NCI-H2107 (cell line): ENCODE measurements at places on chromosomes 6 and 20.

DNA sequence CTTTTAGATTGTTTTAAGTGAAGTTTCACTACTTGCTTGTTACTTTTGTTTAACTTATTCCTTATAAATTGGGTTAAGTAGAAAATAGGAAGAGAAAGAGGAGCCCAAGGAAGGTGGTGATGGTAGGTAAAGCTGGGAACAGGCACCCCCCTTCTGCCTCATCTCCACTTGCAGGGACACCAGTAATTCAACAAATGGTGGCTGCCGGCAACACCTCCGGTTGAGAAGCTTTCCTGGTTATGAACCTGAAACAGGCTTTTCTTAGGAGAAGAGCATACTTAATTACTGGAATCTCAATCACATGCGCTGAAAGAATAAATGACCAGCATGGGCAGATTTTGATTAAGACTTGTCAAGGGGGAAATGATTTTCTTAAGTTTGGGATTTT is 158.9 kb upstream of the ZNF217 start:
- DNase-seq = no peak

DNA sequence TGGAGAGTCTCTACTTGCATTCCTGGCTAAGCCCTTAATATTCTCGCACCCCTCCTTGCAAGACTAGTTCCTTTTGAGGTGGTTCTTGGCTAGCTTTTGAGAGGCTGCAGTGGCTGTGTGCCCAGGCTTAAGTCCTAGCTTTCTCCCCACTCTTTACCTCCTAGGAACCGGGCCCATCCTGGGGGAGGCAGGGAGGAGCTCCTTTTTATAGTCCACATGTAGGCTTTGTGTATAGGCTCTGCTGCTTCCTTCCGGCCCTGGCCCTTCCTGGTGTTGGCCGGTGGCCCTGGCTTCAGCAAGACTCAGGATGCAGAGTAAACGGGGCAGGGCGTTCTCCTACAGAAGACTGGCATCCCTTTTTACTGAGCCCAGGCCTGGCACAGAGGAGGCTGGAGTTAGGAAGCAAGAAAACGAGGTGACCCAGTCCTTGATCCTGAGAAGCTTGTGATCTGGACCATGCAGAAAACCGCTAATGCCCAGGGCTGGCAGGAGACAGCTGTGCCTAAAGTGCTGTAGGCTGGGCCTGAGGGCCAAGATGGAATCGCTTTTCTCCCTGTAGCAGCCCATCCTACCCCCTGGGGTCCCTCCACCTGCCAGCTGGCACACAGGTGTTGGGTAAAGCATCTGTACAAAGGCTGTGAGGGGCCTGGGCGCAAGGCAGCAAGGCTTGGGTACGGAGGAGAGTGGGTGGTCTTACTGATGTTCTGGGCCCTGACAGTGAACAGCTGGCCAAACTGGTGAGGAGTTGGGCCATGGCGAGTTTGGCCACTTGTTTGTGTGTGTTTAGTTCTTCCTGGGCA is 8.7 kb downstream of the PLCG1 start:
- DNase-seq = no peak

DNA sequence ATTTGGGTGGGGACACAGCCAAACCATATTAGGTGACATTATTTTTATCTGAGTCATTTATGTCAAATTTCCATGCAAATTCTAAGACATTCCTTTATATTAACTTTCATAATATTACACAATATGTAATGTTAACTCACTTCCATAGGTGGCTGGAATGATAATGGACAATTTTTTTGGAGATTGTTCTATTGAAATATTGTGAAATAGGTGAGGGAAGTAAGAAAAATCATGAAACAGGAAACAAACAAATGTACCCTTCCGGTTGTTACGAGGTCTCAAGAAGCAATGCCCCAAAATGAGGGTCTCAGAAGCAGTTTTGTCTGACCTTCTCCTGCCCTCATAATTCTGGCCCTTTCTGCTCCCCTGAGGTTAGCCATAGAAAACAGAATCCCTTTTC is 306.5 kb downstream of the HDGFL1 start:
- no peak for DNase-seq

- DNase-seq = no peak
These were observed 45.3 kb upstream of the NRSN1 start for GRCh38 chr6:24080711-24081110.

GRCh38 chr6:149965194-149966020 is 1.7 kb downstream of the ULBP1 start:
- no peak for DNase-seq

GRCh38 chr6:54586251-54586650 is 260.3 kb upstream of the FAM83B start:
- DNase-seq = no peak

- no peak for DNase-seq
These were observed 985 bp downstream of the ZBP1 start for GRCh38 chr20:57619051-57619831.

DNA sequence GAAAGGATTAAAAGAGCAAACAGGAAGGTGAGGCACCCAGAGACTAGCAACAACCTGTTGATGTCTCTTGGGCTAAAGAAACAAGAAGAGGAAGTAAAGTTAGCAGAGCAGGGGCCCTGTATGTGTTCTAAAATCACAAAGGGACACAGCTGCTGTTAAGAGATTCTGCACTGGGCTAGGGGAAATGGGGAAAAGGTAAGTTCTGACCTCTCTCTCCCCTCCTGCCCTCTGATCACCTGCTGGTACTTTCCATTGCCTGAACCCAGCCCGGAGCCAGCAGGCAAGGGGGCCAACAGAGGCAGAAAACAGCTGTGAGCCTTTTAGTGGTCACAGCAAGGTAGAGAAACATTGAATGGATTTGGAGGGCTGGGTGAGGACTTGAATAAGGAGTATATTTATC is 13.5 kb upstream of the CNR1 start:
- no peak for DNase-seq

GRCh38 chr20:48761023-48761785 is 66.6 kb downstream of the PREX1 start:
- DNase-seq = no peak

DNA sequence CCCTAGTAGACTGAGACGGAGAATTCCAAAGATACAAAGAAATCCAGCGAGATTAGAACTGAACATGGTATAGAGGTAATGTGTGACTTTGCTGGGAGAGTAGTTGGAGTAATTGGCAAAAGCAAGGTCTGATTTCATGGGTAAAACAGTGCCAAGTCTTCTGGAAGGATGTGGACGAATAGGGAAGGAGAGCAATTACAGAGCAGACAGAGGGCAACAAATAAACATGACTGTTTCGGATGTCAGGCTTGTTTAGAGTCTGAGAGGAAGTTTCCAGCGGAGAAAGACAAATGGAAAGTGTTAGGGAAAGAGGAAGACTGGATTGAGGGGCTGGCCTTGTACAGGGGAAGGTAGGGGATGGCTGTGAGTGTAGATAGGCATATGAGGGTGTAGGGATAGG is 282.2 kb upstream of the PRND start:
- no peak for DNase-seq

- DNase-seq = no peak
These were observed 3.7 kb upstream of the FOXO3 start for GRCh38 chr6:108556866-108557493.

GRCh38 chr6:153312634-153313033 is 181.6 kb upstream of the RGS17 start:
- DNase-seq = peak; percentile 51

- DNase-seq = no peak
These were observed 28.2 kb downstream of the SLC12A5 start for GRCh38 chr20:46056970-46057855.

DNA sequence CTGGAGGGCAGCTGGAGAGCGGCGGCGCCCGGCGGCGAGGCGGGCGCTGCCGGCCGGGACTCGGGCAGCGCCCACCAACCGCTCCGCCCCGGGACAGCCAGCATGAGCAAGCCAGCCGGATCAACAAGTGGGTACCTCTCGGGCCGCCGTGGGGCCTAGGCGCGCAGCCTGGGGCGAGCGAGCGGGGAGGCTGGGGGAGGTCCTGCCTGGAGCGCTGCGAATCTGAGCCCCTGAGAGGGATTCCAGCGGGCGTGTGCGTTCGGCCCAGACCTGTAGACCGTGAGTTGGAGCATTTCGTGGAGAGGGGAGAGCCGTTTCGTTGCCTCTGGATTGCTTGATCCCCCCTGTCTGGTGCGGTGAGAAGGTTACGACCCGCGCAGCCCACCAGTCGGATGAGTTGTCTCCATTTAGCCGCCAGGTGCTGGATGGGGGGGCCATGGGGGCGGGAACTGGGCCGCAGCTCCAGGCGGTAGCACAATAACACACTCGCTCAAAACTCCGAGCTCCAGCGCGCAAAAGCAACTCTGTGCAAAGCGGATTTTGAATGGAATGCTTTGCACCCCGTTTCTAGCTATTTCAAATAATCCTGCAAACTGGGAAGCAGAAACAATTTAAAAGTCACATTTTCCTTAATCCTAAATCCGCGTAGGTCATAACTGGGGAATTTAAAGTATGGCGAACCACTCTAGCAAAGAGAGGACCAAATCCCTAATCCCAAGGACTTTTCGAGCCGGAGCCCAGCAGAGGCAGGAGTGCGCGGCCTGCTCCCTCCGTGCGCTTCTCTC is 1.0 kb downstream of the NR2E1 start:
- no peak for DNase-seq

- no peak for DNase-seq
These were observed 684 bp downstream of the ZNFX1 start for GRCh38 chr20:49276961-49277785.

DNA sequence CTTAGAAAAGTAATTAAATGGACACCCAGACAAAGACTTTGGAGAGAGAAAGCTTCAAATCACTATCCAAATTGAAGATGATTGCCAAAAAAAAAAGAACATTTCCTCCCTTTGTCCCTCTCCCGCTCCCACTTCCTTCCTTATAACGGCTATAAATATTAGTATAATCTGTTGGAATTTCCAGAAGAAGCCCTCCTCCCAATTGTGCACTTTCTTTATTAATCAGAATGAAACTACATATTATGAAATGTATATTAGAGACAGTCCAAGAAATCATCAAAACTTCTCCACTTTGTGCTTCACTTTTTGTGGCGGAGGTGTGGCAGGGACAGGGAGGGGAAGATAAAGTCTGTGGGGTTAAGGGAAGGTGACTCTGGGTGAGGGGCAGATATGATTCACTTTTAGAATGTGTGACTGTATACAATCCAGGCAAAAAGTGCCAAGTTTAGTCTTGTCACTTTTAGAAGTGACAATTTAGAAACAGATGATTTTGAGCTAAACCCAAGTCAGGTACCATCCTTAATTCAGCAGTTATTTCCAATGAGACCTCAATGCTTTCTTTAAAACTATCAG is 195.0 kb upstream of the MARCKS start:
- no peak for DNase-seq

GRCh38 chr6:108798670-108799353 is 49.4 kb upstream of the ARMC2 start:
- DNase-seq = no peak

DNA sequence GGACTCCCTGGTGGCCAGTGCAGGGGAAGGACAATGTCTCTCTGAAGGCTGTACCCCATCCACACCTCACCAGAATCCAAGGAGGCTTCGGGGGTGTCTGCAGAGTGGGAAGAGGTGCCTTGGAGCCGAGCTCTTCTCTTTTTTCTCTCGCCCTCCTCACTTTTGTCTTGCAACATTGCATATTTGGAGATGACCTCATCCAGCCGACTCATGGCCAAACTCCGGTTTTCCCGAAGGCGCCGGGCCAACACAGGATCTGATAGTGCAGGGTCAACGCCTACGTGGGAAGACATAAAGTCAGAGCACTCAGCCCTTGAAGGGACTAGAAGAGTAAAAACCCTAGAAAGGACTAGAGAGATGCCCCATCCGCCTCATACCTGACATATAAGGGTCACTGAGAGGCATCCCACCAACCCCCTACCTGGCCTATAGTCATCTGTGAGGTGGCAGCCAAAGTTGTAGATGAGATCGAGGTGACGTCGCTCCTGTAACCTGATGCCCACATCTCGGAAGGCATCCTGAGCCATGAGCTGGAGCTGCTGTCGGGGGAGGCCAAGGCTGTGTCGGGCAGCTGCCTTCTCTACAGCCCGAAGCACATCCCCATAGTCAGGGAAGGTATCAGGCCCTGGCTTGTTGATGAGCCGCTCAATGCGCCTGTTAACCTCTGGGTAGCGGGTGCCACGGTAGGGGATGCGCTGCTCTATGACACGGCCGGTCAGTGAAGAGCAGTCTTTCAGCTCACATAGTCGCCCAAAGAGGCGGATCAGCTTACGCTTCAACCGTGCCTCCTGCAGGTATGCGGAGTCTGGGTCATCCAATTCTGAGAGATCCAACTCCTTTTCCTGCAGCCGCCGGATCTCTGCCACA is 3.0 kb upstream of the ZBTB22 start:
- no peak for DNase-seq

GRCh38 chr6:155319902-155320301 is 5.6 kb upstream of the TFB1M start:
- DNase-seq = no peak

GRCh38 chr6:129112591-129112990 is 229.7 kb downstream of the LAMA2 start:
- DNase-seq = no peak

GRCh38 chr6:105681061-105681460 is 278.2 kb upstream of the PREP start:
- DNase-seq = no peak

GRCh38 chr6:43951063-43951755 is 176.0 kb downstream of the MRPL14 start:
- DNase-seq = no peak

DNA sequence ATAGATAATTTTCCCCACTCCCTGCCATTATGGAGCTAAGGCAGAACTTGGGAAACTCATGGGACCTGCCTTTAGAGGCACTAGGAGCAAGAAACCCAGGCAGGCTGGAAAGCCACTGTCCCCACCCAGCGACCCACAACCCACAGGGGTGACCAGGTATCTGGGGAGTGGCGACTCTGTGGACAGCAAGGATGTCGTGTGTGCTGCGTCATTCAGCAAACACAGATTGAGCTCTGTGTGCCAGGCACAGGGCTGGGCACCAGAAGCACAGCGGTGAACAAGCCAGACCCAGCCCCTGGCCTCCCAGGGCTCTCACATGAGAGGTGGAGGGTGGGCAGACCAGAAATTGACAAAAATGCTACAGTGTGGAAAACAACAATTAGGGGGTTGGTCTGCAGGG is 27.7 kb downstream of the DLGAP4 start:
- no peak for DNase-seq

- no peak for DNase-seq
These were observed 669.4 kb upstream of the CITED2 start for GRCh38 chr6:140043762-140044378.

GRCh38 chr20:18403269-18403668 is 63.6 kb downstream of the DZANK1 start:
- DNase-seq = no peak

DNA sequence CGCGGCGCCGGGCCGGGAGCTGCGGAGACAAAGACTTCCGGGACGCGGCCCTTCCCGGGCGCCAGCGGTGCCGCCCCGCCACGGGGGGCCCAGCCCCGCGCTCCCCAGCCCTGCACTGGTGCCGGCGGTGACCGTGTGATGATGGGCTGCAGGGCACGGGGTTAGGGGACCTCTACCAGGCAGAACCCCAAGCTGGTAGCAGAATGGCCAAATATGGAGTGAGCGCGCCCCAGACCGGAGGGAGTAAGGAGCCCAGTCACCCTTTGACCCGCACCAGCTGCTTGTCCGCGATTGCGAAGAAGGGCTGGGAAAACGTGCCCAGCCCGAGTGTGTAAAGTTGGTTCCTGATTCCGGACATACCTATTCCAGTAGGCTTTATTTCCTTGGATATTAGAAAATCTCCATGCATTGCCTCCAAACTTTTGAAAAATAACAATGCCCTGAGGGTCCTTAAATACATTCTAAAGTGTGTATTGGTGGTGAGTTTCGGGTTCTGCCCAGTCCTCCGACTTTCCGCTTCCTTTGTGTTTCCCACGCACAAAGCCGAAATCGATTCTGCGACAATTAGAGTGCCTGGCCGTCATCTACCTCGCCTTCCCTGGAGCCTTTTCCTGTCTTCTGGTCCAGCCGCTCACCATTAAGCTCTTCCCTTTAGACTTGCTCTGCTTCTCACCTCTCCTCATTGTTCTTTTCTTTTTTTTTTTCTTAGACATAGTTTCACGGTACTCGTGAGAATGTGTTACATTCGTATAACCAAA is 1.1 kb downstream of the ABRACL start:
- no peak for DNase-seq
